LoVo (cell line): ENCODE measurements at places on chromosomes 16 and 17.

- no peak for DNase-seq
Measured at GRCh38 chr16:12757546-12757945, 46.1 kb downstream of the CPPED1 start.

- no peak for DNase-seq
Measured at GRCh38 chr16:10992112-10992511, 47.7 kb downstream of the CLEC16A start.

- DNase-seq = no peak
Measured at GRCh38 chr16:3216263-3216640, 18.7 kb downstream of the ZNF200 start.

- no peak for DNase-seq
Measured at GRCh38 chr16:47861999-47862398, 293.8 kb downstream of the ABCC12 start.

DNA sequence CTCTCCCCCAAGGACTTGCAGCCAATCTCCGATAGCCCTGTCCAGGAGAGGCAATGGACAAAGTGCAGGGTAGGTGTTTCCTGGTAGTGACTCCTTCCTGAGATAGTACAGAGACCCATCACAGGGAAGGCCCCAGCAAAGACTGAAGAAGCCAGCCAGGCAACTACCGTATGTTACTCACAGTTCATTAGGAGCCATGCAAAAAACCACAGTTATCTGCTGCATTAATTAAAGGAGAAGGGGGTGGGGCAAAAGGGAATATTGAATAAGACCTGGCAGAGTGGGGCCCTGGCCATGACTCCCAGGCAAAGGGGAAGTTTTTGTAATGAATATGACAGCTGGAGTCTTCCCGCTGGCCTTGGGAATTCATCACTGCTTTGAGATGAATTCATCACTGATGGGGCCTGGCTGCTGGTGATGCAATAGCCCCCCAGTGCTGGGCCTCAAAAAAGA is 2.5 kb upstream of the SLC13A2 start:
- DNase-seq = no peak

DNA sequence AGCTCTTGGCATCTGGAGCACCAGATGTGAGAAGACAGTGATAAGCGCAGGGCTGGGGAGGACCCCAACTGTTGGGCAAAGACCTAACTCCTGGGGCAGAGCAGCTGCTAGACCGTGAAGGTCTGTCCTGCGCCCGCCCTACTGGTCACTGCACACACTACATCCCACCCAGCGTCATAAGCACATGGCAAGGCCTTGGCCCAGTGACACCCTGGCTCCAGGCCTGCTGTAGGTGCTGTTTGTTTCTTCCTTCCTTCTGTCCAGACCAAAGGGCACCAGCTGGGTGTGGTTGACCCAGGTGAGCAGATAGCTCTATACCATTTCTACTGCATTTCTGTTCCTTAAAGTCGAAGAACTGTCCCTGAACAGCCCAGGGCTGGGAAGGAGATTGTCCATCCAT is 6.4 kb downstream of the TRPV3 start:
- DNase-seq = no peak

- no peak for DNase-seq
Measured at GRCh38 chr16:16045879-16046278, 96.5 kb downstream of the ABCC1 start.
